ENCODE measurements at places on chromosomes 12 and 14.

GRCh38 chr14:53432378-53432802 lies 279.3 kb upstream of the DDHD1 start:
- DNase-seq = peak; percentile 21

DNA sequence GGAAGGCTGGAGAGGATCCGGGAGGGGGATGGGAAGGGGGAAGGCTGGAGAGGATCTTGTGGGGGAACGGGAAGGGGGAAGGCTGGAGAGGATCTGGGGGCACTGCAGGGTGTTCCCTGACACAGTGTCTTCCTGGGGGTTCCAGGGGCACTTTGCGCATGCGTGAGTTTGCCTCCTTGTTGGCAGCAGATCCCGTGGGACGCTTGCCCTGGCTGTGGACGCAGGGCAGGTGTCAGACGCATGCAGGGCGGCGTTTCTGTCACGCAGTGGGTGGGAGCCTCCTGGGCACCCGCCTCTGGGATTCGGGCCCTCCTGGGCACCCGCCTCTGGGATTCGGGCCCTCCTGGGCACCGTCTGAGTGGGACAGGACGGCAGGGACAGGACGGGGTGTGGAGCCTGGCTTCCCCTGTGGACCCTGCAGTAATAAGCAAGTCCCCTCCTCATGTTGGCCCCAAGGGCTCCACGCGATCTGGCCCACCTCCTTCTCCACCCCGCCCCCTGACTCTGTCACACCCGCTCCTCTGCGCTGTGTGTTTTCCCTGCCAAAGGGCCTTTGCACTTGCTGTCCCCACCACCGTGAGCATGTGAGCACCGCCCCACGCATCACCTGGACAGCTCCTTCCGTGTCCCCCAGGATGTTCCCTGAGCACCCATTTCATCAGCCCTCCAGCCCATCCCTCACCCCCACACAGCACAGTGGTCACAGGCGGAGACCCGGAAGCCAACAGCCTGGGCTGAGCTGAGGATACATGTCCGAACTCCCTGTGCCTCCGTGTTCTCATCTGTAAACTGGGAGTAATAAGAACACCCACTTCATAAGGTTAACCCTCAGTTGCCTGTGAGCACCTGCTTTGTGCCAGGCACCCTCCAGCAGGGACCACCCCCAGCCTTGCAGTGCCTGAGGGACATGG lies 4.4 kb downstream of the MMP17 start:
- DNase-seq = peak; percentile 68

DNA sequence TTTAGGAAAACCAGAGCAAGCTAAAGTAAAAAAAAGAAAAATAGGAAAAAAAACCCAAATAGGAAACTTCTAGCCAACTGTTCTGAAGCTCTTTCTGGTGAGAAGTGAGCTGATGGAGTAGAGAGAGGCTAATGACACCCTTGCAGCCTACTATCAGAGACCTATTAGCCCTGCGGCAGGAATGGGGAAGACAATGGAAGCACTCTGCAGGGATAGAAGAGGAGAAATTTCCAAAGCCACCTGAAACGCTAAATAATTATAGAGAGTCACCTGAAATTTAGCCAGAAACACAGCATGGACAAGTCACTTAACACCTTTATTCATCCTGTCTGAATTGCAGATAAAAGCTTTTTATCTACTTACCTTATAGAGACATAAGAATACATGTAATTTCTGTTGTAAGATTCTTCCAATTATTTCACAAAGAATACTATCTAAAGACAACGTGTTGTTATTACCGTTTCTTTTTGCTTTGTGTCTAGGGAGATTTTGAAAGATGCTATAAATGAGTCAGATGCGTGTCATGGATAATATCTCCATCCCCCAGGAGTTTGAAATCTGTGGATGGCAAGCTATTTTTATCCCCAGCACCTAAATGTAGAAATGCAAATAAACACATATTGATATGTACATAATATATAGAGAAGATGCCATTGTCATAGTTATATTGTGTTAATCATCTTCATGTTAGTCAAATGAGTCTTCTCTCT lies 138.6 kb downstream of the TPH2 start:
- DNase-seq = no peak

GRCh38 chr14:32190673-32191072 lies 11.2 kb upstream of the RNU6-7 start:
- no peak for DNase-seq

DNA sequence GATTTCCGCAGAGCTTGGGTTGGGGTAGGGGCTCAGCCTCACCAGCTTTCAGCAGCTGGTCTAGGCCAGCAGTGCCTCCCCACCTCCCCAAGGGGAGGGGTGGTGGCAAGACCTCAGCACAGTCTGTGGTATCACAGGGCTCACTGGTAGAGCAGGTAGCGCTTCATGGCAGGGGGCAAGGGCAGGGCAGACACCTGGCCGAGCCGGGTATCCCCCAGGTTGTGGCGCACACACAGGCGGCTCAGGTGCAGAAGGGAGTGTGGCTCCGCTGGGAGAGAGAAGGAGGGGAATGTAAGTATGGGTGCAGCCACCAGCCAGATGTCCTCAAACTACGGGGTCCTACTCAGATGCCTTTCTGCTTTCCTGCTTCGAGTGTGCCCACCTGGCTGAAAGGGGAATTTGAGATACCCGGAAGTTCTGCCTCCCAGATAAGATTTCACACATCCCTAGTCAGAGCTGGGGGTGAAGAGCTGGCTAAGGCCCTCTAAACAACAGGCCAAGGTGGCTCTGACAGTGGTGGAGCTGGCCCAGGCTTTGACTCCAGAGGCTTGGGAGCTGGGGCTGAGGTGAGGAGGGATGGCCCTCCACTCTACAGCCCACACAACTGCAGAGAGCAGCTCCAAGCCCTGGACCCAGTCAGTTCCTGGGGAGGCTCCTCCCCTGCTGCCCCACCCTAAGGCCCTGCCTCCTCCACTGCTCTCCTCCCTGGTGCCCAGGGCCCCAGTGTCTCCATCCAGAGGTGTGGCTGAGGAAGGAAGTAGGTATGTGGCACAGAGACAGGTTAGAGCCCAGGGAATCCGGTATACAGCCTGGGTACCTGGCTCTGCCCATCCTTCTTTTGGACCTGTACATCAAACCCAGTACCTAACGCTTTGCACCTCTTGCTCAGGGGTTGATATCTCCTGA lies 1.8 kb downstream of the SPSB2 start:
- peak; percentile 48 for DNase-seq

- no peak for DNase-seq
These were observed 558.5 kb downstream of the TMTC2 start for GRCh38 chr12:83245156-83245555.

DNA sequence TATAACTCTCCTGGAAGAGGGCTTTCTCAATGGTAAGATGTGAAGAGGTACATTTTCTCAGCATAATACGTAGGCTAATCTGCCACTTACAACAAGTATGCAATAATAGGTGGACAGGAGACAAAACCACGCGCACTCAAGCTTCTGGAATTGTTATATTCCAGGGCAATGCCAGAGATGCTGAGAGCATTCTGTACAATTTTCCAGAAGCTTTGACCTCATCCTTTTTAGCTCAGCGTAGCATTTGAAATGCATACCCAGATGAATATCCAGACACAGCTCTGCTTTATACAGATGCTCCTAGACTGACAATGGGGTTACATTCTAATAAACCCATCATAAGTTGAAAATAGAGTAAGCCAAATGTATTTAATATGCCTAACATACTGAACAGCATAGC lies 1492.4 kb upstream of the FLRT2 start:
- no peak for DNase-seq

DNA sequence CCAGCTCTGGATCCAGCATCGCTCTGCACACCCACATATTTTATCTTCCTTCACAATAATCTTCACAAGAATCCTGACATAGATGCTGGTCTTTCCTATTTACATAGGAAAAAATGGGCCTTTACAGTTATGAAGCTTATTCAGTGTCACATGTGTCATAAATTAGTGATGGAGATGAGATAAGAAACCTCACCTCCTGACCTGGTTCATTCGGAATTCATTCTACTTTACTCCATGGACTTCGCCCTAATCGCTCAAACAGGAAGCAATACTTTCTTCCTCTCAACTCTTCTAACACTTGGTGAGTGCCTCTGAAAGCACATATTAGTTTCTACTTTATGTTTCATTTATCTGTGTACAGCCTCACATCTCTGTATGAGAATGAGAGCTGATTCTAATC lies 12.0 kb upstream of the SINHCAF start:
- no peak for DNase-seq

DNA sequence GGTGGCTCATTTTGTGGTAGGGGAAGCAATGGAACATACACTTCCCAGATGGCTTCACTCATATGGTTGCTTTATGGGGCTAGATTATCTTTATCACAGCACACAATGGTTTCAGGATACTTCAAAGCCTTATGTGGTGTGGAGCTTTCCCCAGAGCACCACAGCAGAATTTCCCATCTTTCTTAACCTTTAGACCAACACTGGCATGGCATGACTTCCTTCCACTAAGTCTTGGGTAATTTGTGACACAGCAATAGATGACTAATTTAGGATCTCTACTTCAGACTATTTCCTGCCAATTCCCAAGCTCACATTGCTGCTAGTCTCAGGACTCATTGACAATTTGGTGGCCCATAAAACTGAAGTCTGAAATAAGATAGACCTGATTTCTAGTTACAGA lies 36.9 kb upstream of the DCN start:
- no peak for DNase-seq

DNA sequence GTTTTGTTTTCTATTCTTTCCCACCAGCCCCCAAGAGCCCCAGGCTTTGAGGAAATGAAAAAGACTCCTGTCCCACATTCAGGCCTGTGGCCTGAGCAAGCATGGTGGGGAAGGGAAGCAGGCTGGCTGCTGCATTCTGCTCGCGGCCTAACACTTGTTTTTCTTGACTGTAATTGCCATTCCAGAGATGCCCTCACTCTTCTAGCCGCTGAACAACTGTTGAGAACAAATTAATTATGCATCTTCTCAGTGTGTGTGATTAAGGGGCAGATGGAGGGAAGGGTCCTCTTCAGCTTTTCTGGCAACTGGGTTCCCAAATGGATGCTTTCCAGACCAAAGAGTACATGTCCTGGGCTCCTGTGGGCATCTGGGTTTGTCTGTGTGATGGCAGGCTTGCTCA lies 43.3 kb downstream of the ADCK1 start:
- no peak for DNase-seq

- no peak for DNase-seq
These were observed 170.7 kb upstream of the CDKN3 start for GRCh38 chr14:54226103-54226502.

GRCh38 chr12:131613678-131614077 lies 97.2 kb upstream of the SFSWAP start:
- DNase-seq = no peak

DNA sequence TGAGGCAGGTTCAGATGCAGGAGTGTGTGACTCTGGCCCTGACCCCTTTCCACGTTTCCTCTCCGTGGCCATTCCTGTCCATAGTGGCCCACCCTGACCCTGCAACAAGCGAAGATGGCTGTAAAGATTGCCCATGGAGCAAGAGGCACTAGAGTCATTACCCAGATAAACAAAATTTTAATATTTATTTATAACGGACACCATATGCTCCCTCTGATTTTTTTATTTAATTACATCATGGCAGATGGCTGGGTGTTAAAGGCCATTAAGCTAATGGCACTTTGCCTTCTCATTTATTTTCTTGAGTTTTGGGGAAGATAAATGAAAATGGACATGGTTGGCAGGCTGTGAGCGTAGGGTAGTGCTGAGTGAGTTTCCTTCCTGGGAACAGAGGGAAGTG lies 58.7 kb downstream of the WSCD2 start:
- DNase-seq = no peak

GRCh38 chr14:50357124-50357523 lies 39.6 kb downstream of the CDKL1 start:
- DNase-seq = no peak

GRCh38 chr14:33163600-33163999 lies 224.9 kb downstream of the NPAS3 start:
- DNase-seq = no peak

- no peak for DNase-seq
These were observed 285.0 kb upstream of the RGS6 start for GRCh38 chr14:71647086-71647784.

- DNase-seq = no peak
These were observed 77.6 kb downstream of the CHST11 start for GRCh38 chr12:104534162-104534856.

DNA sequence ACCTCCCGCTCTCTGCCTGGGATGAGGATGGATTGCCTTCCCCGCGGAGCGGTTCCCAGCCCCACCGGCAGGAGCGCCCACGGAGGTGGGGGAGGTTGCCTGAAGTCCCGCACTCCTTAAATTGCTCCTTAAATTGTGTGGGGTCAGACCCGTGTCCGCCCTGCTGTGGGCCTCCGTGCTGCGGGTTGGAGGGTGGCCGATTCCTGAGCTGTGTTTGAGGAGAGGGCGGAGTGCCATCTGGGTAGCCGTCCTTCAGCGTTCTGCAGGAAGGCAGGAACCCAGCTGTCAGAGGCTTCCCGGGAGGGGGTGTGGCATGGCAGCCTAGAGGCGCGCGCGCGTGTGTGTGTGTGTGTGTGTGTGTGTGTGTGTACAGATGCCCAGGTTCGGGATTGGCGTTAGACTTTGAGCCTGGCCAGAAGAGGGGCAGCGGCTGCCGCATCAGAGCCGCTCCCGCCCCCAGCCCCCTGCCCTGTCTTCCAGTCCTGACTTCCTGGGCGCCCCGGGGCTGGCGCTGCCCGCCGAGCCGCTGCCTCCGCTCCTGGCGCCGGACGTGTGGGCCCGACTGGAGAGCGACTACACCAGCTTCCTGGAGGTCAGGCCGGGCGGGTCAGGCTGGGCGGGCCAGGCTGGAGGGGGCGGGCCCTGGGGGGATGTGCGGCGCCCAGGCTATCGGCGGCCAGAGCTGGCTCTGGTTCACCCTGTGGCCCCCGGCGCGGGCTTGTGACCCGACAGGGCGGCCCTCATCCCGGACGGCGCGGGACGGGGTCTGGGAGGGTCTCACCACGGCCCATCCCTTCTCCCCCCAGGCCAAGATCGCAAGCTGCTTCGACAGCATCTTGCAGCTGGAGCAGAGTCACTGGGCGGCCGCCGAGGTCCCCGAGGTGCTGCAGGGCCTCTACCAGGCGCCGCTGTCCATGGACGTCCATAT lies 9.2 kb downstream of the EXOC3L4 start:
- DNase-seq = peak; percentile 76

GRCh38 chr14:99136047-99136400 lies 136.0 kb downstream of the BCL11B start:
- DNase-seq = no peak

GRCh38 chr12:122067548-122067947 lies 11.0 kb upstream of the MLXIP start:
- no peak for DNase-seq

DNA sequence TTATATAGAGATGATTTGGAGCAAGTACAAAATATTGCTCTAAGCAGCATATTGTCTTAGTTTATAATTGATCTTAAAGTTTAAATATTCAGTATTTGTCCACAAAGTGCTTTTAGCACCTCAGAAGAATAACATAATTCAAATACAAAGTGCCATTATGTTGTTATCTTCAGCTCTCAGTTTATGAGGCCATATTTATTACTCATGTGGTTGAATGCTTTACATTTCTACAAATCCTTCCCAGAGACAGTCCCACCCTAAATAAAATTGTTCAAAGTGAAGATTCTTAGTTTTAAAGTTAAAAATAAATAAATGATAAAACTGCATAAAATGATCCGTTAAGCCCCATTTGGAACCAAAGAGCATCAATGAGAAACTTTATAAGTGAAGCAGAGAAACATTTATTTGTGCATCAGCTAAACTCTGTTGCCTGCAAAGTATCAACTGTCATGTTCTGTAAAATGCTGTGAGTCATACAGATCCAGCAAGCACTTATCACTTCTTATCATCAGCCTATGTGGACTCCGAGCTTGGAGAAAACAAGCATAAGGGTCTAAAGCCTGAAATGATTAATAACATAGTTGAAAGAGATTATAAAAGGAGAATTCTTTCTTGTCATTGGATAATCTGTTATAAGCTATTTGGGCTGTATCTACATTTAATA lies 218.9 kb downstream of the ADAMTS20 start:
- DNase-seq = peak; percentile 32

GRCh38 chr12:90216815-90217214 lies 508.2 kb upstream of the ATP2B1 start:
- no peak for DNase-seq
